ENCODE measurements at places on chromosomes 2 and 18.

DNA sequence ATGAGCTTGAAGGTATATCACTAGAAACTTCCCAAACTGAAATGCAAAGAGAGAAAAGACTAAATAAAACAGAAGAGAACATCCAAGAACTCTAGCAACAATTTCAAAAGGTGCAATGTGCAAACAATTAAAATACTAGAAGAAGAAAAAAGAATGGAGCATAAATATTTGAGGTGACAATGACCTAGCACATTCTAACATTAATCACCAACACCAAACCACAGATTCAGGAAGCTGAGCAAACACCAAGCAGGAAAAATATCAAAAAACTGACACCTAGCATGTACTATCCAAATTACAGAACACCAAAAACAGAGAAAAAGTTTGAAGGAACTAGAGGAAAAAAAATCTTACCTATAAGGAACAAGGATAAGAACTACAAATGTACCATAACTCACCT is 460.8 kb downstream of the IRS1 start:
- no peak for DNase-seq

DNA sequence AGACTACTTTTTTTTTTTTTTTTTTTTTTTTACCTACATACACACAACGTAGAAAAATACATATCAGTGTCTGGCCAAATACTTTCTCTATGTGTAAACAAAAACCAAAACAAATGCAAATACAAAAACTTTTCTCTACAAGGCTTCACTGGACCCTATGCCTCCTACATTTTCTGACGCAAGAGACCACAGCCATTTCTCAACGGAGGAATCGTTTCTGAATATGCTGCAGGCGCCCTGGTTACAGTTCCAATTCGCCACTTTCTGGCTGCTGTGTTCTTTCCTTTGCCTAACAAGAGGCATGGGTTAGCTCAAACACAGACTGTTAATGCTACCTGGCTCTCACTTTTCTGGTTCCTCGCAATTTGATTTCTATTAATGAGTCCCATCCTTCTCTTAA is 96.4 kb downstream of the EPB41L3 start:
- no peak for DNase-seq

- DNase-seq = no peak
Measured at GRCh38 chr18:37207343-37207742, 358.3 kb downstream of the CELF4 start.

GRCh38 chr18:6044319-6044718 is 149.0 kb upstream of the TMEM200C start:
- DNase-seq = no peak

- no peak for DNase-seq
Measured at GRCh38 chr2:132608311-132608710, 61.7 kb downstream of the LYPD1 start.

DNA sequence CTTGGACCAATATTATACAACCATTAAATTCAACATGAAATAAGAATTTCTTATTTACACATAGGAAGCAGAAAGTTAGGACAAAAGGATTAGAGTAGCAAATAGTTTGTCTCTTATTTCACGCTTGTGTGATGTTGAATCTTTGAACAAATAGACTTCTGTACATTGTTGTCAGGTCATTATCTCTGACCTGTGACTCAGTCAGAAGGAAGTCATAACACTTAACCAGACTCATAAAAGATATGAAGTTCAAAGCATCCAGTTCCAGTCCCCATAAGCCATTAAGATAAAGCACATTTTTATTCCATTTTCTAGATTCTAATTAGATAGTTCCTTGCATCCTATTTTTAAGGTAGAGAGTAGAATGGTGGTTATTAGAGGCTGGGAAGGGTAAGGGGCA is 130.8 kb downstream of the UPP2 start:
- DNase-seq = no peak

GRCh38 chr2:2942906-2943305 is 434.7 kb downstream of the EIPR1 start:
- no peak for DNase-seq

Measured in BJ (cell line).